Naive thymus-derived CD8-positive, alpha-beta T cell (primary cell): ENCODE measurements at places on chromosomes 7 and 10. TPM values are rescaled to one million over a fixed set of nuclear protein-coding genes. Genes with fewer than 3 reads are reported as not detected.

The OR2A42 gene
- not detected for total RNA-seq

The DHTKD1 gene
- total RNA-seq: 15.2 TPM

The PIK3CG gene
- 34.4 TPM for total RNA-seq

The ANKRD61 gene
- not detected for total RNA-seq

The ADIRF gene
- not detected for total RNA-seq

The MYPN gene
- not detected for total RNA-seq
